ENCODE measurements at places on chromosomes 1 and 21. TPM values are rescaled to one million over a fixed set of nuclear protein-coding genes. Genes with fewer than 3 reads are reported as not detected.

Gene FAM163A
- not detected for total RNA-seq

Gene FAM72B
- 18.6 TPM for total RNA-seq

Gene S100A3
- total RNA-seq: not detected

Gene INSRR
- total RNA-seq: 0.04 TPM

Gene HSD3B1
- total RNA-seq: not detected

Gene SLC2A5
- not detected for total RNA-seq

DNA sequence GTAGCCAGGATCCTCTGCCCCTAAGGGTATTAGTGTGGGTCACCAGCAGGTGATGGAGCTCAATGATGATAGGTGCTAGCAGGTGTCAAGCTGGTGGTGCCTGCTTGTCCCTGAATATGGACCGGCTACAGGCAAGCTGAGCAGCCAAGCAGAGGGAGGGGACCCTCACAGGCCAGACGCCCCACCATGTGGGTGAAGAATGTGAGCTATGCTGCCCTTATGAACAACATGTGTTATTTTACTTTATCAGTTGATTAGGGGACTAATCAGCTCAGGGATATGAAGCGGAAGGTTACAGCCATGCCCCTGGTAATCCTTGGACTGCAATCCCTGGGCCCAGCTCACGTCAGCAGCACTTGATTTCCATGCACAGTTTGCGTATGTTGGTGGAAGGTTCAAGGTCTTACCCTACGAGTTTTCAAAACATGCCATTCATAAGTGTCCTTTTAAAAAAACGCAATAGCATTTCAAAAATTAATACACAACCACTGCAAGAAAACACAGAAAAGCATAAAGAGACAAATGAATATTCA lies 106.0 kb downstream of the CDC7 start:
- ATAC-seq: no peak
- no peaks in the 10 kb centered on the region for H3K27me3 ChIP-seq
- peaks cover 8% of the 10 kb centered on the region for H3K4me1 ChIP-seq
- H3K4me3 ChIP-seq: no peak overlapping the region

DNA sequence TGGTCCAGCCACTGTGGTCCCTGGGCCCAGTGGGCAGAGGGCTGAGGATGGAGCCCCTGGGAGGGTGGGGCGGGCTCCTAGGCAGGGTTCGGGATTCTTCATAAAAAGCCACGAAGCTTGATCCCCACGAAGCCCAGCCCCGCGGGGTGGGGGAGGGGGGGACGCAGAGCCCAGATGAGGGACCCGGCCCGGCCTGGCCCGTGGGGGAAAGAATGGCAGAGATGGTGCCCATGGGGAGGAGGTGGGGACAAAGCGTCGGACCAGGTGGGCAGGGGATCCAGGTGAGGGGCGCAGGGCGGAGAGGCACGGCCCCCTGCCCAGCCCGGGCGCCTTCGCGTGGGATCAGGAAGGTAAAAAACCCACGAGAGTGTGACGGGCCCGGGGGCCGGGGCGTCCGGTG lies 6.0 kb upstream of the SMIM12 start:
- ATAC-seq: no peak
- H3K27me3 ChIP-seq: no peaks in the 10 kb centered on the region
- peak overlapping the region; percentile 69 for H3K4me3 ChIP-seq
- no peaks in the 10 kb centered on the region for H3K36me3 ChIP-seq

DNA sequence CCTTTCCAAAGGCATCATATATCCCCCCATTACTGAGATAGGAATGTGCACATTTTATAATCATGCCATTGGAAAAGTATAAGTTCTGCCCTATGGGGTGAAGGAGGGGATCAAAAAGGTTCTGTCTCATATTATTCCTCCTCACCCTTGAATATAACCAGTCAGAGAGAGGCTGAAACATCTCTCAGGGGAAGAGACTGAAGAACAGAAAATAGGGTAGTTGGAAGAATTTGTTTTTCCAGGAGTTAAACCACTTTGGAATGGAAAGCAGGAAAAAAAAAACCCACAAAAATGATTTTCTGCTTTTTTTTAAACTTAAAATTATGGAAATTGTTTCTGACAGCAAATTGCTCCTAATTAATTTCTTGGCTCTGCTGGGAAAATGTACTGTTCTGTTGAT lies 52.8 kb upstream of the BEND5 start:
- no peak overlapping the region for H3K4me3 ChIP-seq
- peaks cover 11% of the 10 kb centered on the region for H3K27me3 ChIP-seq
- no peaks in the 10 kb centered on the region for H3K4me1 ChIP-seq
- H3K36me3 ChIP-seq: no peaks in the 10 kb centered on the region
- no peak overlapping the region for H3K27ac ChIP-seq
- ATAC-seq: no peak

DNA sequence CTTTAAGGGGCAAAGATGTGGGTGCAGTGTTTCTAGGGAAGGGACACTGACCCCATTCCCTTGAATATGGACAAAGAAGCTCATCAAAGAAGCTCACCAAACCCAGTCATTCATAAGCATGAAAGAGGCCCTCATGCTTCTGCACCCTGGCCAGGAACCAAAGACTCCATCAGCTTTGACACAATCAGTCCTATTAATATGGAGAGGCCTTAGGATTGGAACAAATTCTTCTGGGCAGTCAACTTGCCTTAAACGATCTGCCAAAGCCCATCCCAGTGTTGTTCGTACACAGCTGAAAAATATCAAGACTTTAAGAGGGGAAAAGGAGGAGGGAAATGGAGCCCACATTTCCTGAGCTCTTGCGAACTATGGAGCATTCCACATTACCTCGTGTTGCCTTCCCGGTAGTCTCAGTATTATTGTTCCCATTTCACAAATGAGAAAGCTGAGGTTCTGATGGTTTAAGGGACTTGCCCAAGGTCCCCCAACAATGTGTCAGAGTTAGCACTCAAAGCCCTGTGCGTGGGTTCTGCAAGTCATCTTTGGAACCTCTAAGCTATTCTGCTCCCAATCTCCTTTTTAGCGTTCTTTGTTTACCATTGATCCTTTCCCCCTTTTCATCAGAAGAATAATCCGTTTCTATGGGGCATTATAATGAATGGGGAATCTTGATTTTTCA lies 161.9 kb downstream of the ZBTB18 start:
- H3K36me3 ChIP-seq: no peaks in the 10 kb centered on the region
- ATAC-seq: peak; percentile 77
- H3K4me3 ChIP-seq: no peak overlapping the region

DNA sequence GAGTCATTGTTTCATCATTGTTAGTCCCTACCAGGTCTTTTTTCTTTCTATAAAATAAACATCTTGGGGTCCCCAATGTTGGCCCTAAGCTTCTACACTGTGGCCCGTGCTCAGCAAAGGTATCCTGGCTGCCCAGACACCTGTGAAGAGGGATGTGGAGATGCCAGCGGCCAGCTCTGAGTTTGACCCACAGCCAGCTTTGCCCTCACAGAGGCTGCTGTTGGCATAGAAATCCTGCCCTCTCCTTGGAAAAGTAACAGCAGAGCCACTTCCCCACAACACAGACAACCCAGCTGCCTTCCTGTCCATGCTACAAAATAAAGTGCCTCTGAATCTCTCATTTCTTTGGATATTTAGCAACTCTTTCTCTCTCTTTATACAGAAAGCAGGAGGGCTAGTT lies 6.0 kb downstream of the TRIM62 start:
- no peak overlapping the region for H3K4me3 ChIP-seq
- H3K27ac ChIP-seq: no peak overlapping the region
- H3K27me3 ChIP-seq: no peaks in the 10 kb centered on the region

GRCh38 chr1:144101397-144102045 lies 129.7 kb upstream of the FAM72C start:
- H3K27me3 ChIP-seq: no peaks in the 10 kb centered on the region
- no peaks in the 10 kb centered on the region for H3K36me3 ChIP-seq
- no peak overlapping the region for H3K27ac ChIP-seq
- no peaks in the 10 kb centered on the region for H3K4me1 ChIP-seq

DNA sequence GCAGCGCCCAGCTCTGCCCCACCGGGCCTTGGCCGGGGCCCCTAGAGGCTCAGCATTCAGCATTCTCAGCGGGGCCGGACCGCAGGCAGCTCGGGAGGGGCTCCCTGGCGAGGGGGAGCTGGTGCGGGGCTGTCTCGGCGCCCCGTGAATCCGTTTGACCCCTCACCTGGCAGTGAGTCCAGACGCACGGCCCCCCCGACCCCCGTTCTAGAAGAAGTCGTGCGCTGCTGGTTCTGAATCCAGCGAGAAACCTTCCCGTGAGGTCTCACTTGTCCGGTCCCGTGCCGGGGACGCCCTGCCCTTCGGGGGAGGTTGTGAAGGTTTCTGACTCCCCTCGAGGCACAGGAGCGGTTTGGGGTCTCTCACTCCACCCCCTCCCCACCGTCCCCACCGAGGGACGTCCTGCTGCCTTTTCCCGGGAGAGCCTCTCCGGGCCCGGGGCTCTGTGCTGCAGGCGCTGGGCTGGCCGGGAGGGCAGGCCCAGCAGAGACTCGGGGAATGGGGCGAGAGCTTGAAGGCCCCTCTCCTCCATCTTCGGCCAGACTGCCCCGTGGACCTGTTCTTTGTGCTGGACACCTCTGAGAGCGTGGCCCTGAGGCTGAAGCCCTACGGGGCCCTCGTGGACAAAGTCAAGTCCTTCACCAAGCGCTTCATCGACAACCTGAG lies 655 bp downstream of the COL6A1 start:
- no peaks in the 10 kb centered on the region for H3K27me3 ChIP-seq
- peak overlapping the region; percentile 6 for H3K4me3 ChIP-seq
- peaks cover 10% of the 10 kb centered on the region for H3K4me1 ChIP-seq

DNA sequence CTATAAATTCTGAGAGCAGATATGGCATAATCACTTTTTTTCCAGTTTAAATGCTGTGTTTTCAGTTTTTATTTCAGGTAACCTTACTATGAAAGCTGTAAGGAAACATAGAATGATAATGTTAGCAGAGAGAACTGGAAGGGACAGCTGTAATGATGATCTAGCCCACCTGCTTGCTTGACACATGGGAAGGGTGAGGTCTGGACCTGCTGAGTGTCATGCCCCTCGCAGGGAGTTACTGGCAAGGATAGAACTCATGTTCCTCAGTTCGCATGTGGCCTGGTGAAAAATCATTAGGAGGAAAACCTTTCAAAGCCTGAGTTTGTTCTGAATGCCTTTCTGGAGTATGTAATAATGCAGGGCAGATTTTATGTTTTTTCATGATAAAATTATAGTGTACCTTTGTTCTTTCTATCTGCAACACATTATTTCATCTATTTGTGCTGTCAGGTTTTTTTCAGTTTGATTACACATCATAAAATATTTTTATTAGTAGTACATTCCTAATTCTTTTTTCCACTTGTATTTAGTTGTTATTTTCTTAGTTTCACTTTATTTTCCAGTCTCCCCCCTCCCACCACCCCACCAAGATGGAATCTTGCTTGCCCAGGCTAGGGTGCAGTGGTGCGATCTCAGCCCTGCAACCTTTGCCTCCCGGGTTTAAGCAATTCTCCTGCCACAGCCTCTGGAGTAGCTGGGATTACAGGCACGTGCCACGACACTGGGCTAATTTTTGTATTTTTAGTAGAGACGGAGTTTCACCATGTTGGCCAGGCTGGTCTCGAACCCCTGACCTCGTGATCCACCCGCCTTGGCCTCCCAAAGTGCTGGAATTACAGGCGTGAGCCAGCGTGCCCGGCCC lies 8.0 kb downstream of the DDI2 start:
- H3K36me3 ChIP-seq: peaks cover 72% of the 10 kb centered on the region
- H3K4me1 ChIP-seq: peaks cover 36% of the 10 kb centered on the region
- H3K4me3 ChIP-seq: no peak overlapping the region
- no peak for ATAC-seq
- no peak overlapping the region for H3K27ac ChIP-seq

DNA sequence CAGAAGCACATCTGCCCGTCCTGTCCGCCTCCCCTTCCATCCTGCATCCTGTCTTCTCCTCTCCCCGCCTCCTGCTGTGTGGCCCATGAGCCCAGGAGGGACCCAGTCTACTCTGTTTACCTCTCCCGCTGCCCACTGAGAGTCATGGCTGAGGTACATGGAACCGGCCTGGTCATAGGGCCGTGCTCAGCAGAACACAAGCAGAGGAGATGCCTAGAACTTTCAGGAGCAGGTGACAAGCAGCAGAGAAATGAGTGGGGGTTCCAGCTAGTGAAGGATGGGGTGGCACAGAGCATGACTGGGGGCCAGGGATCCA lies 70.8 kb downstream of the ATP5PO start:
- peaks cover 4% of the 10 kb centered on the region for H3K27me3 ChIP-seq
- H3K4me1 ChIP-seq: no peaks in the 10 kb centered on the region
- H3K4me3 ChIP-seq: no peak overlapping the region
- ATAC-seq: no peak
- H3K27ac ChIP-seq: no peak overlapping the region

DNA sequence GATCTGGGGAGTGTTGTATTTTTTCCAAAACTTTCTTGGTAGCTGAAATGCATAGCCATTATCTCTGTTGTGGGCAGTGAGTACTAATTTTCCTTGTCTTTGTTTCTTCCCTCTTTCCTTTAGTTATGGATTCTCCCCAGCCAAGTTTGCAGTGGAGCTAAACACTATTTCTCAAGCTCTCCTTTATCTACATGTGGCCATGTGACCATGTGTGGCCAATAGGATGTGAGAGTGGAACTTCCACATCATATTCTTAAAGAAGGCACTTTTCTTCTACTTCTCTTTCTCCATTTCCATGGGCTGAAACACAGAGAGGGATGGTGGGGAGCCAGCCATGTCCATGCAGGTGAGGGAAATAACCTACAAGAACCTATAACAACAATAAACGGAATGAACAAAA lies 230.8 kb downstream of the CTH start:
- no peaks in the 10 kb centered on the region for H3K36me3 ChIP-seq
- ATAC-seq: no peak
- no peaks in the 10 kb centered on the region for H3K4me1 ChIP-seq
- no peaks in the 10 kb centered on the region for H3K27me3 ChIP-seq

DNA sequence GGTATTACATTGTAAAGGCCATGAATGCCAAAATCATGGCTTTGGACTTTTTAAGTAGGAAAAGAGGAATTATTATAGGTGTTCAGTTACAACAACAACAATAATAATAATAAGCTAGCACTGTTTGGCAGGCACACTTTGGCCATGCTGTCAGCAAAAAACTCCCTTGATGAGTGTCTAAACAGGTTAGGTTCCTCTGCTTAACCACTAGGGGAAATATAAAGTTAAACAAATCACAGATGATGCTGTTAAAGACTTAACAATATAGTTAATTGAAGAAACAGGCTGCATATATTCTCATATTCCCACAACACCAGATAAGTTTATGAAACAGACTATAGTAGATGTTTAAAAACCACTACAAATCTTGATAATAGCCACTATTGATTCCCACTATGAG lies 46.4 kb downstream of the RGS21 start:
- no peak for ATAC-seq
- no peaks in the 10 kb centered on the region for H3K27me3 ChIP-seq
- no peak overlapping the region for H3K4me3 ChIP-seq
- no peak overlapping the region for H3K27ac ChIP-seq
- no peaks in the 10 kb centered on the region for H3K36me3 ChIP-seq
- H3K4me1 ChIP-seq: no peaks in the 10 kb centered on the region

GRCh38 chr1:37477198-37477931 lies 3.0 kb downstream of the ZC3H12A start:
- peak overlapping the region; percentile 97 for H3K27ac ChIP-seq
- H3K4me1 ChIP-seq: peaks cover 20% of the 10 kb centered on the region
- no peaks in the 10 kb centered on the region for H3K27me3 ChIP-seq
- ATAC-seq: peak; percentile 55

DNA sequence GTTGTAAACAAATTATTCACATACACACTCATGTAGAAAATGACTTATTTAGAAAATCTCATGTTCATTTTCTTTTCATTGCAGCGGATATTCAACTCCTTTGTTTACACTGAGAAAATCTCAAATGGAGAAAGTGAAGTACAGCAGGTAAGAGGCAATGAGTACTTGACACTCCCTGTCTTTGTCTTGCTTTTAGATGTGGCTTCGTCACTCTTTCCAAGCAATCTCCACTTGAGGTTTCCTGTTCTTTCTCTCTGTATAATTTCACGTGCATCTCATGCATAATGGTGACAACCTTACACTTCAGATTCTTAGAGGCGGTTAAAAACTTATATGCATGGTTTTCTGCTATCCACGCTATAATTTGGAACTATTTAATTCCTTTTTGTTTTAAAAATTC lies 80.6 kb downstream of the CACHD1 start:
- peak; percentile 70 for ATAC-seq
- H3K36me3 ChIP-seq: no peaks in the 10 kb centered on the region
- H3K27ac ChIP-seq: no peak overlapping the region
- peaks cover 7% of the 10 kb centered on the region for H3K27me3 ChIP-seq
